Esophagus muscularis mucosa (tissue), 4 donors: ENCODE measurements at places on chromosomes 12 and 14.

DNA sequence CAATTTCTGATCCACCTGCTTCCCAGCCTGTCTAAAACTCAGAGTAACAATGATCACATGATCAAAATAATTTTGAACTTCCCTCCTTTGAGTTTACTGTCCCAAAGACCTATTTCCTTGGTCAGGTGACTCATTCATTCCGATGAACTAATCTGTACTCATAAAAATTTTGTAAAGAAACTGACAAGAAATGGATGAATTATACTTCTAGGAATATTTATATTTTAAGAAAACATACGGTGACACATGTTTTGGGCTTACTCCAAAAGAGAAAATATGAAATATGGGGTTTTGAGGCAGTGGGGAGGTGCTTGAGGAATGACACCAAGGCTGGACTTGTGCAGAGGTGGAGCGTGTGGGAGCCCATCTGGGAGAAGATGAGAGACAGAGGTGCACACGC lies 42.0 kb downstream of the GUCY2C start:
- DNase-seq: no peak

DNA sequence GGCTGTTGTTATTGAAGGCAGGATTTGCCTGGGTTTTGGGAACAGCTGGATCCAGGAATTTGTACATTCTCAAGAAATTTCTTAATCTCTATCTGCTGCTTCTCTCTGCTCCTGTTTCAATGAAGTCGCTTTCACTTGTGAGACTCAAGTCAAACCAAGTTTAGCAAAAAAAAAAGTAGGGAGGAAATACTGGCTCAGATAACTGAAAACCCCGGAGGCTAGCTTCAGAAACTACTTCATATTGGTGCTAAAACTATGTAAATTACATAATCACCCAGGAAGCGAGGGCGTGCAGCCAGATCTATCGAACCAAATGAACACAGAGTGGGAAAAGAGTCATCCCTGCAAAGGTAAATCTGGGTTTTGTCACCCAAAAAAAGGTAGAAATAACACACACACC lies 68.3 kb upstream of the FICD start:
- no peak for DNase-seq

- no peak for DNase-seq
These were observed 304.5 kb downstream of the GRIN2B start for GRCh38 chr12:13676880-13677279.

DNA sequence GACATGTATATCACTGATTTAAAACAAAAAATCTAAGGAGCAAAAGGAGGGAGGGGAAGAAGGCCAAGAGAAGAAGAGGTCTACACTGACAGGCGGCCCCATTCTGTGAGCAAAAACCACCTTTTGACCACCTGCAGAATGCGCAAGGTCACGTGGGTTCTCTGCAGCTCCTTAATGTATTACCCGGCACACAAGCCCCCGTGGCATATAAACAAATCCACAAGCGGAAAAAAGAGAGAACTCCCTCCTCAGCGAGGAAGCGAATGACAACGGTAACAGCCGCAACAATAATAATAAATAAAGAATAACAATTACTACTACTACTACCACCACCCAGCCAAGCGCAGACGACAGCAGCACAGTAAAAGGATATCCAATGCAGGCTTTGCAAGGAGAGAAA lies 1.3 kb downstream of the KSR2 start:
- no peak for DNase-seq

GRCh38 chr12:65343801-65344200 lies 65.3 kb downstream of the MSRB3 start:
- no peak for DNase-seq
